Retina (tissue), 1 donor: ENCODE measurements at places on chromosomes 6 and 20.

GRCh38 chr6:30348957-30349356, 4.0 kb downstream of the RPP21 start:
- no peak for DNase-seq

DNA sequence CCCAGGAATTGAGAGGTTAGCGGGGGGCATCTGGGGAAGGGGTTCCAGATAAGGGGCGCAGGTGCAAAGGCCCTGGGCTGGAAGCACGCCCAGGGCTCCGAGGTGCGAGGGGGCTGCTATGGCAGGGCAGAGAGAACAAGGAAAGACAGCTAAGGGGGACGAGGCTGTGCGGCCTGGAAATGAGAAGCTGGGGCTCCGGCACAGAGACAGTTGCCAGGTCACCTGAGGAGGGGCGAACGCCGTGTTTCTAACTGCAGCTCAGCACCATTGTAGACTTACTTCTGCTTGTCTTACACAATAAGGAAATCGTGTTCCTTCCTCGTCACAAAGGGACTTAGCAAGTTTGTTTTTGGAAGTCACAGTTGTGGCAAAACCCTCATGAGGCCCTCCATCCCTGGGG, 68.9 kb upstream of the TBXT start:
- DNase-seq: no peak

DNA sequence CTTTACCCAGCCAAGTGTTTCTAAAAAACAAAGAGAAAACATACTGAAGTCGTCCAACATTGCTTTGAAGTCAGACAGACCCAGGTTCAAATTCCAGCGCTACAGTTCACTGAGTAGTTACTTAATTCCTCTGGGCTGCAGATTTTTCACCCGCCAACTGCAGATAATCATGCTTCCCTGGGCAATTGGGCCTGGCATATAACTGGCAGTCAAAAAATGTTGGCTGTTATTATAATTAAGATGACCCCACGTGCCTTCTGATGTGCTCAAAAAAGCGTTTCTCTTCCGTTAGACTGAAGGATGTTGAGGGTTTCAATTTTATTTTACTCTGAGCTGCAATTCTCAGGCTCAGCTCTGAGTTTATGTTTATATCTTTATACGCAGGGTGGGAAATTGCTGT, 156.1 kb upstream of the CITED2 start:
- DNase-seq: no peak

GRCh38 chr6:6131492-6132109, 124.9 kb upstream of the NRN1 start:
- no peak for DNase-seq

GRCh38 chr20:32574296-32575226, 10.6 kb downstream of the NOL4L start:
- DNase-seq: no peak

GRCh38 chr6:45422503-45423110, 44.9 kb upstream of the SUPT3H start:
- peak; percentile 71 for DNase-seq

DNA sequence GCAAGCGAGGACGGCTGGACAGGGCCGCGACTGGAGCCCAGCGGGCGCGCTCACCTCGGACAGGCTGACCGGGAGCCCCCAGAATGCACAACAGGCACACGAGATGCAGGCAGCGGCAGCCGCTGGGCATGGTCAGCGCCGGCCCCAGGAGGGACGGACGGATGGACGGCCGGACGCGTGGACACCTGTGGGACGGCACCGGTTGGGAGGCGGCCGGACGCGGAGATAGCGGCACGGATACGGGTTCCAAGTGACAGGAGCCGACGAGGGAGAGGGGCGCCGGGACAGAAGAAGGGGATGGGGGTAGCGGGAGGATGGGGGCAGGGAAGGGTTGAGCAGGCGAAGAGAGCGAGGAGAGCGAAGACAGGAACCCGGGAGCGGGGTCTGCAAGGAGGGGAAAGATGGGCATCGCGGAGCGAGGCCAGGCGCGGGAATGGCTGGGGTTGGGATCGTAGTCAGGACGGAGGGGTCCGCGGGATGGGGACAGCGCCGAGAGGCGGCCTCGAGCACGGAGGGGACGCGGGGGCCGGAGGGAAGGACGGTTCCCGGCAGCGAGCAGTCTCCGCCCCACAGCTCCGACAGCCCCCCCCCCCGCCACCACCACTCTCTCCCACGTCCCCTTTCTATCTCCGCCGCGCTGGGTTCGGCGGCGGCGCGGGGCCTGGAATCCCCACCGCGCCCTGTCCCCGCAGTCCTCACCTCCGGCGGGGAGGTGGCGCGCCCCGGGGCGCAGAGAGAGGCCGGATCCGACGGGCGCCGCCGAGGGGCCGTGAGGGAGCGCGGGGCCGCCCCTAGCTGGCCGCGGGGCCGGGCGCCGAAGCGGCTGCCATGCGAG, 435 bp downstream of the DLK2 start:
- peak; percentile 90 for DNase-seq

GRCh38 chr6:134938896-134939295, 11.0 kb downstream of the ALDH8A1 start:
- no peak for DNase-seq

DNA sequence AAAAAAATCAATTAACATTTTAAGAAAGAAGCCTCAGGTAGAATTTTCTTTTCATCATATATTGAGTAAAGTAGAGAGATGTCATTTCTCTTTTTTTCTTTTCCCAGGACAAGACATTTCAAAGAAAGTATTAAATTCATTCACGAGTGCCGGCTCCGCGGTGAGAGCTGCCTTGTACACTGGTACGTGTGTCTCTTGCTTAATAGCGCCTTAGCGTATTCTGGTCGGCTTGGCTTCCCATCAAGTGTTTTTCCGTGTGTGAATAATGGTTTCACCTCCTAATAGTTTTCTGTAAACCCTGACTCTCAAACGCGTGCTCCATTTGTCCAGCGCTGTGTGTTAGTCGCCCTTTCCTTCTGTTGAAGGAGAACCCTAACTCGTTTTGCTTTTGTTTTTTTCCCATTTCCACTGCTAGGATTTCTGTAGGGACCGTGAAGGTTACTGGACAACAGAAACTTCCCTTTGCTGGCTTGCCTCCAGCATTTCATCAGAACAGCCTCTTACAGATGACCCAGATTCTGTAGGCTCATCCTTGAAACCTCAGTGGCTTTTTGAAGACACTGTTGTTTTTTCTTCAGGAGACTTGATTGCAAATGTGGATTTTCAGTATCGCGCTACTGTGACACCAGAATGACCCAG, 45.7 kb upstream of the IRF4 start:
- DNase-seq: peak; percentile 52

GRCh38 chr6:56238352-56238751, 9.0 kb downstream of the COL21A1 start:
- no peak for DNase-seq

DNA sequence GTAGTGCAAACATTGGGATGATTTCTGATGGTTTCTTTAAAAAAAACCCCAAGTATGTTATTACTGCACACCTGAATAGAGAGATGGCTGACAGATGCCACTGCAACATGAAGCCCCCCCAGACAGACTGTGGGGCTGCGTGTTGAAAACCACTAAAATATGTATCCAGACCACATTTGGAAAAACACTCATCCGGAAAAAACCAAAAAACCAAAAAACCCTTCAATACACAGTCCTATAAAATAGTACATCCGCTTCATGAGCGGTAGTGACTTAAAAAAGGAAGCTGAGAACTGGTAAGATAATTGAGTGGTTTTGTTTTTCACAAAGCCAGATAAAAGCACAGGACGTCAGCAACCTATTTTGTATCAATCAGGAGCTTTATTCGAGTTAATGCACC, 47.1 kb upstream of the EDN3 start:
- no peak for DNase-seq

DNA sequence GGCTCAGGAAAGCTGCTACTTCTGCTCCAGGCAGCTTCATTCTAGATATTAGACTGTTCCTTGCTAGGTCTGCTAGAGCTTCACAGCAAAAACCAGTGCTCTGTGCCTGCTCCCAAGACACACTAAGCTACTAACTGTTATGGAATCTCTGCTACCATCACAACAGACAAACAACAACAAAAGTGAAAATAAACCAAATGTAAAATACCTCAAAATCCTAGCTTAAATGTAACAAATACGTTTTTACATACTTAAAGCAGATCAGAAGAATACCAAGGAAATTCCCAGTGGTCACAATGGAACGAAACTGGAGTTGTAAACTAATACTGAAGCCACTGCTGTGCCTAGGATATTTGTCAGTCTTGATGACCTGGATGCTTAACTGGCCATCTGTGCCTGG, 84.6 kb upstream of the EZR start:
- no peak for DNase-seq

- DNase-seq: peak; percentile 80
These were observed 97.8 kb downstream of the ANKS1A start for GRCh38 chr6:34986845-34987246.

DNA sequence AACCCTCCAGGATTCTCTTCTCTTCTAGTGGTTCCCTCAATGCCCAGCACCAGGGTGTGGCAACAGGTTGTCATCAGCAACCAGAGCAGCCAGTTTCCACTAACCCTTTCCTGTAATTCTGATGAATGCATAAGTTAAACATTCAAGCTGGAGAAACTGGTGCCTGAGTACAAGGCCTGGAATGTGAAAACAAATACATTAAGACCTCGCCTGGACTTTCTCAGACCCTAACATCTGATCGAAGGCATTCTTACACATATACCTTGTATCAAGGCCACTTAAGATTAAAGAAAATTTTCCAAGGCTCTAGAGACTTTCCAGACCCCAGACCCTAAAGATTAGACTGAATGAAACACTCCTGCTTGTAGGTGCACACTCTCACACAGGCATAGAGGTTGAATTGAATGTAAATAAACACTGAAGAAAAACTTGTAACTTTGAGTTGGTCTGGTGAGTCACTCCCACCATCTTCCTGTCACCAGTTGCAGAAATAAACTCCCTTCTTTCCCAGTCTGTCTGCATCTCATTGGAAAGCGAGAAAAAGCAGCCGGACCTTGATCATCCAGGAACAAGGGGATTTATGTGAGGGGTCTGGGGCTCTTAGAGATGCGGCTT, 9.0 kb downstream of the LRP11 start:
- no peak for DNase-seq

DNA sequence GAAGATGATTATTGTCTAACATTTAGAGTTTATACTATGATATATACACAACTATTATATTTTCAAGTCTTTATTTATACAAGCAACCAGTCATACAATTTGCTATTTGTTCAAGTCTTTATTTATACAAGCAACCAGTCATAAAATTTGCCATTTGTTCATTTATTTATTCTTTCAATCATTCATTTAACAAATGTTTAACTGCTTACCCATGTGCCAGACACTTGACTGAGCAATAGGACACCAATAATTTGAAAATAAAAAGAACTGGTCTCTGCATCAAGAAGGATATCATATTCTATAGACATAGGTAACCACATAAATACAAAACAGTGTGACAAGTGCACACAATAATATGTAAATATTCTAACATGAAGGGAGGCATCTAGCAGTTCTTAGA, 20.3 kb downstream of the GRIK2 start:
- DNase-seq: no peak

GRCh38 chr6:159874435-159874834, 16.4 kb upstream of the MAS1 start:
- DNase-seq: no peak

GRCh38 chr20:59824711-59825562, 108.5 kb downstream of the SYCP2 start:
- DNase-seq: no peak

DNA sequence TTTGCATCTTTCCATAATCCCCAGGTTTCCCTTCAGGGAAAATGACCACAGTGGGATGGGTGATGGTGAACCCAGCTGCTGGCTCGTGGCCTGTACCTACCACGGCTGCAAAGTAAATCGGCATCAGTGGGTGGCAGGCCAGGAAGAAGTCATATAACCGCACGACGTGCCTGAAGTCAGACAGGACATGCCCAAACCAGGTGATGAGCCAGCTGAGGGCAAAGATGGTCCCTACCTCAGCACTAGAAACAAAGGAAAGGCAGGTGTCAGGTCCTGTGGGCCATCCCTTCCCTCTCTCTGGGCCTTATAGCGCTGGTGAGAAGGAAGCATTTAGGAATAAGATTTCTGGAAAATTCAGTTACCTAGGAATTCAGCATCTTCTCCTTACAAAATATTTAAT, 22.2 kb downstream of the TBC1D20 start:
- no peak for DNase-seq

DNA sequence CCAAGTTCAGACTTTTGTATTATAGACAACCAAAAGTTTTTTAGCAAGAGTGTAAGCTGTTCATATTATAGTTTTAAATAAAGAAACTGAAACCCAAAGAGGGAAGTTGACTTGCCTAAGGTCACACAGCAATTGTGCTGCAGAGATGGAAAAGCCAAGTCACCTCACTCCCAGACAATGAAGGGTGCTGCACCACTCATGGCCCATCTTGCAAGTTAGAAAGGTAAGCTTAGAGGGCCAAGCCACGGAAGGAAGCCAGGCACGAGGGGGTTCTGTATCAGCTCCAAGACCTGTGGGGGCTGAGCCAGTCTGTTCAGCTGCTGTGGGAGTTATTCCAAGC, 860 bp downstream of the DEFB124 start:
- DNase-seq: no peak

GRCh38 chr6:84779380-84779779, 15.0 kb upstream of the TBX18 start:
- DNase-seq: no peak

- DNase-seq: no peak
These were observed 29.4 kb downstream of the PSMG4 start for GRCh38 chr6:3287976-3288707.

GRCh38 chr6:28807682-28808280, 116.0 kb downstream of the TRIM27 start:
- DNase-seq: peak; percentile 43

GRCh38 chr6:15623276-15624116, 39.3 kb downstream of the DTNBP1 start:
- DNase-seq: peak; percentile 45

DNA sequence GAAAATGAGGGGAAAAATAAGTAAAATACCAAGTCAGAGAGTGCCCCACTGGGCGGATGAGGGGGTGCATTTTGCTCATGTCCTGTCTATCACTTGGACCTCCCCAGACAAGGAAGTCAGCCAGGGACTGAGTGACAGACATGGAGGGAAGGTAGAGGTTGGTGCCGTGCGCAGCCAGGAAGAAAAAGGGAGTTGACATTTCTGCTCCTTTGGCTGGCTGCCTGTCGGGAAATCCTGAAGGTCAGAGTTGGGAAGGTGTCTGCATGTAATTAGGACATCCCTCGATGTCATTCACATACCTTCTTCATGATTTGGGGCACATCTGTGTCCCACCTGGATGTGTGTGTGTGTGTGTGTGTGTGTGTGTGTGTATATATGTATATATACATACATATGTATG, 8.9 kb downstream of the GUCA1A start:
- DNase-seq: no peak

GRCh38 chr6:150987855-150988464, 122.5 kb downstream of the MTHFD1L start:
- DNase-seq: no peak

GRCh38 chr20:35497780-35498189, 31.7 kb downstream of the C20orf173 start:
- no peak for DNase-seq
